Muscle of back (tissue), 13 donors: ENCODE measurements at places on chromosomes 11 and 22. TPM values are rescaled to one million over a fixed set of nuclear protein-coding genes. Genes with fewer than 3 reads are reported as not detected.

The MICAL2 gene
- polyA plus RNA-seq: 23.6 TPM

GRCh38 chr11:110862407-110862806 lies 150.2 kb upstream of the ARHGAP20 start:
- no peak for DNase-seq

The CFAP300 gene
- polyA plus RNA-seq: 1.8 TPM

DNA sequence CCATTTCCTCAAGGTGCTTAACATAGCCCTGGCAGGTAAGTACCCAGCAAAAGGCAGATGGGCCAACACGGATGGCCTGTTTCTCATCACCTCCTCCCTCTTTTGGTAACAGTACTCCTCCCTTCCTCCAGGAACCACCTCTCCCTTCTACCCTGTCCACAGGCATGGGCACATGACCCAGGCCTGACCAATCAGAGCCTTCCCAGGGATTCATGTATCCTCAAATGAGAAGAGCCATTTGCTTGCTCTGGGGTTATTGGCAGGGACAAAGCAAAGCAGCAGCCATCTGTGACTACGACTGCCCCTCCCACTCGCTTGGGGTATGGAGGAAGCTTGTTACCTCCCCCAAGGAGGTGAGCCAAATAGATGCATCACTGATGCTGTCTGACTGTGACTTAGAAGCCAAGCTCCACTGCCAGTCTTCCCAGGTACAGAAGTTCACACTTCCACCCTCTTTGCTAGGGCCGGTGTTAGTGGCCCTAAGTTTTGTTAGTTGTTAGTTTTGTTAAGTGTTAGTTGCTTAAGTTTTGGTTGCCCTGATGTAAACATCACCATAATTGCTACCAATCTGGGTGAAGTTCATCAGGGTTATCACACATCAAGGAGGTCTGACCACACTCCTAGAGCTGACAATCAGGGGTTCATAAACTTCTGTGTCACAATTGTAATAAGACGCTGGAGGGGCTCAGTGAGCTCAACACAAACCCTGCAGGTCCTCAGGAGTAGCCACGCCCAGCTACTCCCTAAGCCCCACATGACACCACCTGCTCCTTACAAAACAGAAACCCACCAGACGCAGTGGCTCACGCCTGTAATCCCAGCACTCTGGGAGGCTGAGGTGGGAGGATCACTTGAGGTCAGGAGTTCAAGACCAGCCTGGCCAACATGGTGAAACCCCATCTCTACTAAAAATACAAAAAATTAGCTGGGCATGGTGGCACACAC lies 57.3 kb downstream of the ARFGAP3 start:
- no peak for DNase-seq

- no peak for DNase-seq
Measured at GRCh38 chr11:118318581-118319336, 14.2 kb downstream of the CD3E start.

DNA sequence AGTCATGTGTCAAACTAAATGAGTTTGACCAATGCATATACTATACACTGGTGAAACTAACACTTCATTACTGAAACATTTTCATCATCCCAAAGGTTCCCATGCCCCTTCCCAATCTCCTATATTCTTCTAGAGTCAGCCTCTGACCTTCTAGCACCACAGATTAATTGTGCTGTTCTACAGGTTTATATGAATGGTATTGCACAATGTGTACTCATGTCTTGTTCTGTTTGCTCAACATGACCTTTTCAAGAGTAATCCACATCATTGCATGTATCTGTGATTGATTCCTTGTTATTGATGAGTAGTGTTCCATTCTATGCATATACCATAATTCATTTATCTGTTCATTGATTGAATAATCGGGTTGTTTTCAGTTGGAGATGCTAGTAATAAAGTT lies 7.5 kb upstream of the OR8G1 start:
- no peak for DNase-seq

The SAA1 gene
- not detected for polyA plus RNA-seq

GRCh38 chr11:102920118-102920684 lies 35.3 kb downstream of the MMP13 start:
- DNase-seq: no peak

- DNase-seq: no peak
Measured at GRCh38 chr11:113668255-113668654, 37.9 kb downstream of the TMPRSS5 start.

The UBQLN3 gene
- not detected for polyA plus RNA-seq

DNA sequence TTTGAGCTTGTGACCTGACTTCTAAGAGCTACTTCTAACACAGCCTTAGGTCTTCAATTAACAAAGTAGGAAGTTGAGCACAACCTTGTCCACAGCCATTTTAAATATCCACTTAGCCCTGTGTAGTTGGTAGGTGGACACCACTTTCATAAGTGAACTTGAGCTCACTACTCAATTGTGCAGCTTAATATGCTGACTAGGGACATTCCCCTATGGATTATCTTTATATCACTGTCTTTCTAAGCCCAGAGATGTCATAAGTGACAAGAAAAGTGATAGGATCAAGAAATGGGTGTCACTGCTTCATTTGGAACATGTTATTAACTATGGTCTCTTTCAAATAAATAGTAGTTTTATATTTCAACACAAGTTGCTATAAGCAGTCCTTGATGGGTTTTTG lies 4.0 kb upstream of the ATP5MG start:
- DNase-seq: no peak

DNA sequence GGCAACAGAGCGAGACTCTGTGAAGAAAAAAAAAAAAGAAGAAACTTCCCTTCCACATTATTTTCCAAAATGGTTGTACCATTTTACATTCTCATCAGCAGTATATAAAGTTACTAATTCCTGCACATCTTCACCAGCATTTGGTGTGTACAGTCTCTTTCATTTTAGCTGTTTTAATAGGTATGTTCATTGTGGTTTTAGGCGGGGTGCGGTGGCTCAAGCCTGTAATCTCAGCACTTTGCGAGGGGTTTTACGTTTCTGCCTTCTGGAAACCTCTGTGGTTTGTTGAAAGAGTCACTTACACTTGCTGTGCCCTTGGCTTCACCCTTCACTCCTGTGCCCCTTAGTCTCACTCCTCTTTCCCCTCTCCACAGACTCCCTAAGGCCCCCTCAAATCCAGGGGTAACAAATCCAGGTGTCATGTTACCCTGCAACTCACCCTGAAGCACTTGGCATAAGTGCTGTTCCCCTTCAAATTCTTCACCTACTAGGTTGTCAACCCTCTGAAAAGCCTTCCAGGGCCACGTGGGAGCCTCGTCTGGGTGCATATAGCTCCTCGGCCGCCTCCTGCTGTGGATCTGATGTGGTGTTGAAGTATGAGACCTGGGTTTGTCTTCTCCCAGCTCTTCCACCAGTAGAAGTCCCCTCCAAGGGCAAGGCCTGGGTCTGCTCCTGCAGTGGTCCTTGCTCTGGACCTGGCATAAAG lies 20.8 kb downstream of the TOB2 start:
- DNase-seq: no peak

GRCh38 chr11:66561975-66562248 lies 6.5 kb downstream of the CTSF start:
- no peak for DNase-seq

DNA sequence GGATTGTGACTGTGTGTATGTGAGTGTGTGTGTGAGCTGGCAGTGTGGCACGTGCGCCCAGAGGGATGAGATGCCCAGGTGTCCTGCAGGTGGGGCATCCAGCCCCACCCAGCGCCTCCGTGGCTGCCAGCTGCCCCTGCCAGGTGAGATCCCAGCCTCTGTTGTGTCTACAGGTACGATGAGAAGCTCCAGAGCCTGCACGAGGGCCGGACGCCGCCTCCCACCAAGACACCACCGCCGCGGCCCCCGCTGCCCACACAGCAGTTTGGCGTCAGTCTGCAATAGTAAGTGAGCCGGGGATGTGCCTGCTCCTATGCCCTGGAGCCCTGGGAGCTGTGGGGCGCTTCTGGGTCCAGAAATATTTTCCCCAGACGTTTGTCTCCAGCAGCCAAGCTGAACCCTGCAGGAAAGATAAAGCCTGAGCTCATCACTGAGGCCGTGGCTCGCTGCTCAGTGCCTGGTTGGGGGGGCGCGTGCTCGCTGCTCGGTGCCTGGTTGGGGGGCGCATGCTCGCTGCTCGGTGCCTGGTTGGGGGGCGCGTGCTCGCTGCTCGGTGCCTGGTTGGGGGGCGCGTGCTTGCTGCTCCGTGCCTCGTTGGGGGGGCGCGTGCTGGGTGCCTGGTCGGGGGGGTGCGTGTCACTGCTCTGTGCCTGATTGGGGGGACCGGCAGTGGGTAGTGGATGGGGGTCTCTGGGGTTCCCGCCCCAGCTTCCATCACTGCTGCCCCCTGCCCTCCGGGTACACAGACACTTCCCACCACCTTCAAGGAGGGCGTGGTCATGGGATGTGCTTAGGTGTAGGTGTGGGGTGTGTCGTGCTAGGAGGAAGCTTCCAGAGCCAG lies 73.2 kb downstream of the ARHGAP8 start:
- no peak for DNase-seq
